ENCODE measurements at places on chromosomes 13 and 19.

DNA sequence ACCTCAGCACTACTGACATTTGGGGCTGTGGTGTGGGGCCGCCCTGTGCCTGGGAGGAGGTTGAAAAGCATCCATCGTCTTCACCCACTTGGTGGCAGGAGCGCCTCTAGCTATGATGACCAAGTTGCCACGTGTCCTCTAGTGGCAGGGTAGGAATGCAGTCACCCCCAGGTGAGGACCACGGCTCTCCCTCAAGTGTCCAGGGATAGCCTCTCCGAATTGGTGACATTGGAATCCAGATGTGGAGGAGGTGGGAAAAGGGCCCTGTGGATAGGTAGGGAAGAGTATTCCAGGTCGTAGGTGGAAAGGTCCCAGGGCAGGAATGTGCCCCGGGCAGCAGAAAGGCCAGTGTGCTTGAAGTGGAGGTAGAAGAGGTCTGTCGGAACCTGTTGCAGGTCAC is 37.6 kb downstream of the ARHGEF18 start:
- no peak for DNase-seq

GRCh38 chr13:79686441-79686840 is 205.5 kb downstream of the NDFIP2 start:
- DNase-seq, result no peak

- DNase-seq, result no peak
These were observed 7.2 kb upstream of the ZNF611 start for GRCh38 chr19:52741951-52742485.

DNA sequence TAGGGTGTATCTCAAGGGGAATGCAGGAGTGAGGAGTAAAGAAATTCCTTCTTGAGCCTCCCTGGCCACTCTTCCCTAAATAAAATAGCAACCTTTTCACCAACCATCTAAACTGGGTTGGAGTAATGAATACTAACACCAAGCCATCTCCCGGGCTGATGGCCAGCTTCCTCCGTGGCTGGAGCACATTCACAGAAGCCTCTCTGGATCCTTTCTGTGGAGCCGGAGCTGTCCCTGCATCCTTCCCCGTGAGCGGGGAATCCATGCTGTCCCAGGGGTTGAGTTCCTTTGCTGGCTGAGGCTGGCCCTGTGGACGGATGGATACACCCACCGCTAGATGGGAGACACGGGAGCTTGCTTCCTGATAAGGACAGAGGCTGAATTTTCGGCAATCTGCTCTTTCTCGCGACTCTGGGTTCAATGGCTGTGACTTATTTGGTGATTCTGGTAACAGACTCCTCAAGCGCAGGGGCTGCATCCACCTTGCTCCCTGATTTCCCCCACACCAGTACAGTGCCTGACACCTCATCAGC is 370.3 kb downstream of the ZNF536 start:
- no peak for DNase-seq

GRCh38 chr13:97367016-97367822 is 66.8 kb upstream of the RAP2A start:
- DNase-seq, result no peak

DNA sequence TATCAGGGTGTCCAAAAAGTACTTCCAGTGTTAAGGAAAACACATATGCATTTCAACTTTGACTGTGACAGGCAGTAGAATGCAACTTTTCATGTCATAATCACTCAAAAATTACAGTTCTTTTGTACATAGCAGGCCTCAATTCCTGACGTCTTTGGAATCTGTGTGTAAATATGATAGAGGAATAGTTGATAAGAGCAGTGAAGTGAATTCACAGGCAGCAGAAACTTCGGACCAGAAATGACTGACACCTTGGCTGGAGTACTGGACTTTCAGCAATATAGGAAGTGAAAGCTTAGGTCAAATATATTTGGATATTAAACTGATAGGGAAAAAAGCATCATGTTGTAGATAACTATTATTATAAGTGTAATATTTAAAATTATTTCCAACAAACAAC is 1741.2 kb upstream of the PCDH20 start:
- DNase-seq, result no peak

- DNase-seq, result no peak
These were observed 277.5 kb upstream of the SGCG start for GRCh38 chr13:22903301-22903700.

DNA sequence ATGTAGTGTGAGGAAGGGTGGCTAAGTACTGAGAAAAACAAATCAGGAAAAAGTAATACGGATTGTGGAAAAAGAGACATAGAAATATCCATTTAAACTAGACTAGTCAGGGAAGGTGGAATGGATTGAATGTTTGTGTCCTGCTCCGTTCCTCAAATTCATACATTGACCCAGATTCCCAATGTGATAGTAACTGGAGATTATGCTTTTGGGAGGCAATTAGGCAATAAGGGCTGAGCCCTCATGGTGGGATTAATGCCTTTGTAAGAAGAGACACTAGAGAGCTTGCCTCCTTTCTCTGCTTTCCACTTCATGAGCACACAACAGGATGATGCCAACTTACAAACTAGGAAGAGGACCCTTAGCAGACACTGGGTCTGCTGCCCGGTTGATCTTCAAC is 765.2 kb upstream of the GPC6 start:
- no peak for DNase-seq

- DNase-seq, result no peak
These were observed 314.1 kb downstream of the FOXO1 start for GRCh38 chr13:40352380-40352778.

Measured in KG1 (cell line).